ENCODE measurements at places on chromosomes 12 and 14.

- no peak for DNase-seq
Observed at GRCh38 chr14:38121320-38122020, 86.2 kb upstream of the SSTR1 start.

DNA sequence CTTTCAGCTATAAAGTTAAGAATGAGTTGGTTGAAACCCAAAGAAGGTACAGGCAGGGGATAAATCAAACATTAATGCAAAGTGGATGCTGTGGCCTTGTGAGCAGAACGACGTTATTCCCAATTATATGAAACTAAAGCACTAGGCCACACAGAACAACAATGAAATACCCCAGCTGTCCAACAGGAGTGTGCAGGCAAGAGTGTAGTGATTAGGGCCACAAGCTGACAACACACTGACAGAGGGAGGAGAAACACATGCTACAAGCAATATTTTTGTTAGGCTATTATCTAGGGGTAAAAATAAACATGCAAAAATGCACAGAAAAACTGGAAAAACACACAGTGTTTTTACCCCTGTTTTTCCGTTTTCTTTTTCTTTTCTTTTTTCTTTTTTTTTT, 15.0 kb downstream of the MAP3K9 start:
- DNase-seq: no peak

GRCh38 chr14:49733836-49734235, 34.1 kb upstream of the KLHDC2 start:
- no peak for DNase-seq

DNA sequence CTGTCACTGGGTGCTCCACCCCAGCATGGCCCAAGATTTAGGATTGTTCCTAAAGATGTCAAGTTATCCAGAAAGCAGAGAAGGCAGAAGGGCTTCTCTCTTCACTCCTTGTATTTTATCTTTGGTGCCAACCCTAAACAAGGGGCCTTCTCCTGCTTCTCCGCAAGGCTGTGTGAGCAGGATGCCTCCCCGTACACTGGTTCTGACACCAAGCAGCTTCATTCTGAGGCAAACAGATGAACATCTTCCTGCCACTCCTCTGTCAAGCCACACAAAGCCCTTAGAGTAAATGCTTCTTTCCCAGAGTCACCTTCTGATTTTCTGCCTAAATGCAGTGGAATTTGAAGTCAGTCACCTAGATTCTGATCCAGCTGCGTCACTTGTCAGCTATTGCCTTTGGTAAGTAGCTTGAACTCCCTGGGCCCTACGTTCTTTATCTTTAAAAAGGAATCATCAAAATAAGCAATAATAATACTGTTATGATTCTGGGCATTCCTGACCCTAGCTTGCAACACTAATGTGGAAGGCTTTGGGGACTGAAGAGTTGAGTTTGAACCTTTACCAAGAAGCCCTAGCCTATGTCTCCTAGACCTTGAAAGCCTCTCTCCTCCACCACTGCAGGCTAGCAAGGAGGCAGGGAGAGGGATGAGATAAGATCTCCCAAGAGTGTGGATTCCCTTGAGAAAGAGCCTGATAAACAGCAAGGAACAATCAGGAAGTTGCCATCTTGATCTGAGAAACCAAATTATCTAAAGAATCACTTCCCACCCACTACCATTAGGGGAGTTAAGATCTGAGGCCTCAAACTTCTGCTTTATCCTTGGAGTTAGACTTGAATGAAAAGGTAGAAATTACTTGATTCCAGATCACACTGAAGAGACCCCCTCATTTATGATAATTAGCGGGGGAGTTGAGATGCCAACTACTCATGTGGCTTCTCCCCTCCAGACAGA, 5.7 kb downstream of the KRT73 start:
- no peak for DNase-seq

GRCh38 chr12:58537278-58537677, 383.0 kb downstream of the LRIG3 start:
- DNase-seq: peak; percentile 95

GRCh38 chr12:15304296-15304695, 18.0 kb upstream of the PTPRO start:
- DNase-seq: no peak

- no peak for DNase-seq
Observed at GRCh38 chr12:56990648-56991318, 15.6 kb downstream of the ZBTB39 start.

- no peak for DNase-seq
Observed at GRCh38 chr14:81432219-81432661, 32.1 kb upstream of the STON2 start.

DNA sequence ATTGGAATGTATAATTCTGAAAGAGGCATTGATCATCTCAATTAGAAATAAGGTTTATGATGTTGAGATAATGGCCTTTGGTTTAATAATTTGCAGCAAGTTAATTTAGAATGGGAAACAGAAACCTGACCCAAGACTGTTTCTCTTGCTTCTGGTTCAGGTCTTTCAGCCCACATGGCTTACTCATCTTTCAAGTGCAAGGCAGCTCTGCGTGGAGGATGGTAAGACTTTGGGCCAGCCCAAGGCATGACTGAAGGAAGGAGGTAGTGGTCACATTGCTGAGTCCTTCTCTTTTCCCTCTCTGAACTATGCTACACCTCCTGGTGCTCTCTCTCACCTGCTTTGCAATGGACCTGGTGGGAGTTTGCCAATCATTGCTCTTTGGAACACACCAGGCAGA, 98.7 kb downstream of the CAND1 start:
- no peak for DNase-seq

- no peak for DNase-seq
Observed at GRCh38 chr12:102016472-102016871, 45.3 kb downstream of the WASHC3 start.

DNA sequence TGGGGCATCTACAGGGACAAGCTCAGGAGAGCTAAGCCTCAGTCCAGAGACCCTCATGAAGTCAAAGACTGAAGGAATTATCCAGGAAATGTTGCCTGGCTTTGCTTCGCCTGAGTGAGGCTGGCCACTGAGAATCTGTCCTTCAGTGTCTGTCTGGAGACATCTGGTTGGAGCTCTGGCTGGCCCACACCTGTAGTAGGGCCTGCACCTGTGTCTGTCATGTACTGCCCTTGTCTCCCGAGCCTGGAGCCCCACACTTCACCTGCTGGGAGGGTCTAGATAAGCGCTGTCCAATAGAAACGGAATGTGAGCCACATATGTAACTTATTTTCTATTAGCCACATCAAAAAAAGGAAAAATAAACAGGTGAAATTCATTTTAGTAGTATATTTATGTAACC, 9.9 kb upstream of the HDAC7 start:
- DNase-seq: no peak

GRCh38 chr14:68512088-68512487, 280.8 kb downstream of the ZFP36L1 start:
- no peak for DNase-seq

GRCh38 chr12:92753976-92754885, 51.4 kb downstream of the PLEKHG7 start:
- no peak for DNase-seq

DNA sequence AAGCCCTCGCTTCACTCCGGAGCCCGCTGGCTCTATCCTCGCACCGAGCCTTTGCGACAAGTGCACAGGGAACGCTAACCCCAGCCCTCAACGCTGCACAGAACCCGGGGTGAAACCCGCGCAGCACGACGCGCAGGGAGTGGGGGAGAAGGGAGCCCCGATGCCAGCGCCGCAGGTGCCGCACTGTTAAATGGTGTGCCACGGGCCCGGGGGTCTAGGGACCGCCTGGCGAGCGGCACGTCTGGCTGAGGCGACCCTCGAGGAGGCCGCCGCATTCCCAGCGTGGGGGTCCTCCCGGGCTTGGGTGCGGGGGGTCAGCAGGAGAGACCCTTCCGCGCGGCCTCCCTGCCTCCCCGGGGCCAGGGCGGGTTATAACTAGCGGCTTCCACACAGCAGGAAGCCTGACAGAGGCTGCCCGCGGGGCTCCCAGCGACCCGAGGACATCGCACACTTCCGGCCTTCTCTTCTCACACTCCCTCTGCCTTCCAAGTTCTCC, 23.8 kb upstream of the LRTM2 start:
- no peak for DNase-seq

- DNase-seq: no peak
Observed at GRCh38 chr12:114682785-114683708, 928 bp downstream of the TBX3 start.

DNA sequence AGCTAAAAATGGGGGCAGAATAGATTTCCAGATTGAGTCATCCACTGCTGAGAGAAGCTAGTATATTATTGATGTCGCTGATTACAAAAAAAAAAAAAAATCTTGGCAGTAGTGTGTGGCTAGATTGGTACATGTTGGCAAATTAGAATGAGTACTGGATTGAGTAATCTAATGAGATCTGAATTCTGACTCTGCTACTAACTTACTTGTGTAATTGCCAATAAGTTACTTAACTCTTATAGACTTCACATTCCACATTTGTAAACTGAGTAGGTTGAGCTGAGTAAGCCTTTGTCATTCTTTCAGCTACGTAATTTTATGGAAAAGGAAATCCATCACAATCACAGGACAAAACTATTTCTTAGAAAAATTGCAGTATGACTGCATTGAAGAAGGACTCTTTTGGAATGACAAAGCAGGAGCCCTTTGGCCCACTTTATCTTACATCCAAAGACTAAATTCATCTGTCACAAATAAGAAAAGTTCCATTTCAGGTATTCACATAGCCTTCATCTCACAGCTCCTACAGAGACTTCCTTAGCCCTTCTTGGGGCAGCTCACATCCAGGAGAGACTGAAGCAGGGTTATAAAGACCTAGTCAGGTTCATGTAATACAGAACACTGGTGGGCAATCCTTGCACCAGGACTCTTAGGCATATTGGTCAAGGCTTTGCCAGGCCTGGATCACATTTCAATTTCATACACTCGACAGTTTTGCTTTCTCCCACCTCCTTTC, 197.3 kb upstream of the CPNE8 start:
- no peak for DNase-seq

DNA sequence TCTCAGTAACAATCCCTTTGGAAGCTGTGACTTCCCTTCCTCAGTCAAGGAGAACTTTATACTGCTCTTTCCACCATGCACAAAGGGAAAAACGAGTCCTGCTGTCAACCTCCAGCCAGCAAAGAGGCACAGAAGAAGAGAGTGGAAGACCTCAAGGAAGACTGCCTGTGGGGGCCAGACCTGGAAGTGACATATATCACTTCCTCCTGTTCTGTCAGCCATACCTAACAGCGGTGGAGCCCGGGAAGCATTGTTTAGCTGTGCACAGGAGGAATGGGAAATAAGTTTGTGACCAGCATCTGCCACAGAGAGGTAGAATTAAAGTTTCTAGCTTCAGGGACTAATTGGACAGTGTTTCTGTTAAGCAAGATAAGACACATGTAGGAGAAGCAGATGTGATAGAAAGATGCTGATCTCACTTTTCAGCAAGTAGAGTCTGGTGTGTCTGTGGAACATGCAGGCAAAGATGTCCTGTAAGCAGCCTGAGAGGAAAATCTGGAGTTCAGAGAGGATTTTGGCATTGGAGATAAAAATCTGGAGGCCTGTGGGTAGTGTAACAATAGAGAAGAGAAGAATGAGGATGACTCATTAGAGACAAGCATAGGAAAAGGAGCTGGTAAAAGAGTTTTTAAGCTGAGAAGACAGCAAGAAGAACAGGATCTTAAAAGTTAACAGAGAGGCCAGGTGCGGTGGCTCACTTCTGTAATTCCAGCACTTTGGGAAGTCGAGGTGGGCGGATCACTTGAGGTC, 141.6 kb upstream of the CPSF6 start:
- no peak for DNase-seq

GRCh38 chr14:56687123-56687522, 107.5 kb downstream of the TMEM260 start:
- DNase-seq: no peak

DNA sequence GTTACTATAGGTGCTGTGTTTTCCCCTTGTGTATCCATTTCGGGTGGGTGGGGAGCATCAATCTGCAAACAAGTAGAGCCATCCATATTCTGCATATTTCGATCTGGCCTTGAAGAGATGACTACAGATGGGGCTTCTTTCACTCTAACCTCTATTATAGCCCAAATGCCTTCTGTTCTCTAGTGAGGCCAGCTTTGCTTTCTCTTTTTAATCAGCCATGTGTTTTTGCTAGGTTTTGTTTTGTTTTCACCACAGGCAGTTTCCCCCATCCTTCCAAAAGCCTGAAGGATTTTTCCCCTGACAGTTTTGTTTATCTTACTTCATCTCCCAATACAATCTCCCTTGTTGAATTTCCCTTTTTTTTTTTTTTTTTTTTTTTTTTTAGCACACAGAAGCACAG, 224.1 kb downstream of the BTG1 start:
- DNase-seq: no peak

- DNase-seq: no peak
Observed at GRCh38 chr12:83256562-83256961, 569.9 kb downstream of the TMTC2 start.

GRCh38 chr14:29126361-29126760, 359.8 kb downstream of the FOXG1 start:
- no peak for DNase-seq

GRCh38 chr12:98945864-98946263, 300.8 kb downstream of the APAF1 start:
- no peak for DNase-seq

DNA sequence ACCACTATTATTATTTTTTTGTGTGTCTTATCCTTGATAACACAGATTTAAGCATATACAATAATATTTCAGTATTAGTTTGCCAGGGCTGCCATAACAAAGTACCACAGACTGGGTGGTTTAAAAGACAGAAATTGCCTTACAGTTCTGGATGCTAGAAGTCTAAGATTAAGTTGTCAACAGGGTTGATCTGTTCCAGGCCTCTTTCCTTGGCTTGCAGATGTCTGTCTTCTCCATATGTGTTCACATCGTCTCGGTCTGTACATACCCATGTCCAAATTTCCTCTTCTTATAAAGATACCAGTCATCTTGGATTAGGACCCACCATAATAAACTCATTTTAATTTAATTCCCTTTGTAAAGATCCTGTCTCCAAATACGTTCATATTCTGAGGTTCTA, 204.8 kb downstream of the SOX5 start:
- no peak for DNase-seq

GRCh38 chr12:120498870-120499515, 3.1 kb downstream of the DYNLL1 start:
- DNase-seq: no peak

DNA sequence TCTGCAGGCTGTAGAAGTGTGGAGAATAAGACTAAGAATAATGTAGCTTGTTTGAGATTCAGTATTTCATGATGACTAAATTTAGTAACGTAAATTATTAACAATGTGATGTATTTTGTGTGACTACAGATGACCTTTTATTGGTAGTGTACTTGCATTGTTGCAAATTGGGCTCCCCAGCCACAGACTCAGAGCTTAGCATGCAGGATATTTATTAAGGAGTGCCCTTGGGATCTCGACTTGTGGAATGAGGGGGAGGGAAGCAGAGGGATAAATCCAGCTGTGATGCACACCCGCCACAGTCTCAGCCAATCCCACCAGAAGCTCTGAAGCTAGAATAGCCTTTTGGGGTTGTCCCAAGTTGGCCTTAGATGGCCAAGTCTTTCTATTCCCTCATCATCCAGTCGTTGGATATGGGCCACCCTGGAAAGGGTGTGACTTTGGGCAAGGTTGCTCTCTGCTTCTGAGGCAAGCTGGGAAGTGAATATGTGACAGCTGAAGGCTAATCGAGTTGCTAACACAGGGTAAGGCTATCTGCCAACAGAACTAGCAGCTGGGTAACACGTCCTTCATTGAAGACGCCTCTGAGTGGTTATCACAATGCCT, 42.1 kb upstream of the USP44 start:
- DNase-seq: no peak
